ENCODE measurements at places on chromosomes 2 and 18.

DNA sequence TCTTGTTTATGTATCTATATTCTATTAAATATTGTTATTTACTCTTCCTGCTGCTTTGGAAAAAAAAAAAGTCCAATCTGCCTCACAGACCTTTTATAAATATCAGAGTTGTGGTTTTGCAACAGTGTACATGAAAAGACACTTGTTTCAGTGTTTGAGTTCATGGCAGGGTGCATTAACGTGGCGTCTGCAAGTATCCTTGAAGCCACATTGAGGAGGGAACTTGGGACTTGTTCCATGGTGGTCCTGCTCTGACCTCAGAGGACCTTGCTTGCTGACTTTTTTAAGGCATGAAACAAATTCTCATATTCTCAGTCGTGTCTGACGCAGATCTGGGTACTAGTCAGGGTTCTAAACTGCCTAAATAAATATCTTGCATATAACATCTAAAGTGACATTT is 55.1 kb downstream of the CRIM1 start:
- DNase-seq = no peak

- DNase-seq = no peak
Observed at GRCh38 chr2:203579730-203580129, 44.6 kb upstream of the RAPH1 start.

- no peak for DNase-seq
Observed at GRCh38 chr2:8133363-8133762, 548.5 kb upstream of the ID2 start.

DNA sequence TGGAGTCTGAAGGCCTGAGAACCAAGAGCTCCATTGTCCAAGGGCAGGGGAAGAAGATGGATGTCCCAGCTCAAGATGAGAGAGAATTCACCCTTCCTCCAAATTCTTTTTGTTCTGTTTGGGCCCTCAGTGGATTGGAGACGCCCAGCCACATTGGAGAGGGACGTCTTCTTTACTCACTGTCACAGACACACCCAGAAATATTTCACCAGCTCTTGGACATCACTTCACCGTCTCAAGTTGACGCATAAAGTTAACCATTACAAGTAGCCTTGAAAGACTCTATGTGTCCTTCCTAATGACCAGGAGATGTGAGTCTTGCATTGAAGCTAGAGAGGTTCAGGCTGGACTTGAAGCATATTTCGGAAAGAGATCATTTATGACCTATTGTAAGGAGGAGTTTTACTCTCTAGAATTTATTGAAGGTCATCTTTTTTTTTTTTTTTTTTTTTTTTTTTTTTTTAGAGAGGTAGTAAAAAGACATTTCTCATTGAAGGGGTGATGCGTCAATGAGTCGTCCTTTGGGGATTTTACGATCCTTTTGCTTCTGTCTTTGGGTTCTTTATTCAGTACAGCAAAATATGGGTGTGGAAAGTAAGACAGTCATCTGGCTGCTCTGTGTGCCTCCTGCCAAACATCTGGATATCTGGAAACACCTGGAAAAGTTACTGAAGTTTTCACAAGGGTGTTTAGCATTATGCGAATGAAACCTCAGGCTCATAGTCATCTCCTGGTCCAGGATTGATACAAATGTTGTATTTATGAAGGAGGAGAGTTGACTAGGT is 118.1 kb downstream of the PRPF40A start:
- no peak for DNase-seq

GRCh38 chr2:25227576-25227975 is 59.2 kb upstream of the POMC start:
- DNase-seq = no peak

- DNase-seq = no peak
Observed at GRCh38 chr18:21433436-21433835, 167.1 kb downstream of the ESCO1 start.

DNA sequence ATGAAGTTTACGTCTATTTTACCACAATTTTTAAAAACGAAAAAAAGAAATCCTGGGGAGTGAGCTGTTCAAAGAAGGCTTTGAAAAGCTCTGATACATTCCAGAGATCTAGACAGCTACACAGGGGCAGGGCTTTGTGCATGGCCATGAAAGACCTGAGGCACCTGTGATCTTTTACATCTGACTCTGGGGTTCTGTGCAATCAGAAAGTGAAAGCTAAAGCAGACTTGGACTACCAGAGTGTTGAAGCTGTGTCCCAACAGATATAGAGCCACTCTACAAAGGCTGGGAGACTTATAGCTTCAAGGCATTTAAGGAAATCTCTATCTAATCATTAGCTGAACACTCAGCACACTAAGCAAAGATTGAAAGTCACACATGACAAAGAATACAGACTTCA is 34.1 kb downstream of the PARD6G start:
- no peak for DNase-seq

DNA sequence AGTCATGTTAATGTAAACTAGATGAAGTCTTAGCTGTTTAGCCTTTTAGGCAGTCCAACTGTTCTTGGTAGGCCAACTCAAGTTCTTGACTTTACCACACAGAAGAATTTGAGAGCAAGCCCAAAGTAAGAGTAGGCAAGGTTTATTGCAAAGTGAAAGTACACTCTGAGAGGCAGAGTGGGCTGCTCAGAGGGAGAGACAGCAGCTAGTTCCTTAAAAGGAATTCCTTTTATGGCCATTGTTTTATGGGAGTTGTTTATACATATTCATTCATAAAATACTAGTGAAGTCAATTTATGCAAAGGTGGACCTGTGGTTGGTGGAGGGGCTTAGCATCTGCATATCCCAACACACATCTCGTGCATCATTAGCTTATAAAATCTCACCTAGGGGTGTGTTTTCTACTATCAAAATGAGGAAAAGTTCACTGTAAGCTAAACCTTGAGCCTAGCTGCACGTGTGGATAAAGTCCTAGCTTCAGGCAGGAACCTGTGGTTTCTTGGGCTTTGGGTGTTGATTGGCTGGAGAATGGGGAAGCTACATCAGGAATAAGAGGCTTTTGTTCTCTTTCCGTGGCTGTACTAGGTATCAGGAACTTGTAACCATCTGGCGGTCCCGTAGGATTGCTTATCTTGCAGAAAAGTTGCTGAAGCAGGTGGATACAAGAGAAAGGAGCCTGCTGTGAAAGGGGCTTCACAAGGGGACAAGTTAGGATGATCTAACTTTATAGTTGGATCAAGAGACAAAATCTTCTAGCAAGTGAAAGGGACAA is 110.4 kb upstream of the GULP1 start:
- DNase-seq = no peak

- no peak for DNase-seq
Observed at GRCh38 chr2:186052930-186053329, 314.3 kb downstream of the FSIP2 start.

DNA sequence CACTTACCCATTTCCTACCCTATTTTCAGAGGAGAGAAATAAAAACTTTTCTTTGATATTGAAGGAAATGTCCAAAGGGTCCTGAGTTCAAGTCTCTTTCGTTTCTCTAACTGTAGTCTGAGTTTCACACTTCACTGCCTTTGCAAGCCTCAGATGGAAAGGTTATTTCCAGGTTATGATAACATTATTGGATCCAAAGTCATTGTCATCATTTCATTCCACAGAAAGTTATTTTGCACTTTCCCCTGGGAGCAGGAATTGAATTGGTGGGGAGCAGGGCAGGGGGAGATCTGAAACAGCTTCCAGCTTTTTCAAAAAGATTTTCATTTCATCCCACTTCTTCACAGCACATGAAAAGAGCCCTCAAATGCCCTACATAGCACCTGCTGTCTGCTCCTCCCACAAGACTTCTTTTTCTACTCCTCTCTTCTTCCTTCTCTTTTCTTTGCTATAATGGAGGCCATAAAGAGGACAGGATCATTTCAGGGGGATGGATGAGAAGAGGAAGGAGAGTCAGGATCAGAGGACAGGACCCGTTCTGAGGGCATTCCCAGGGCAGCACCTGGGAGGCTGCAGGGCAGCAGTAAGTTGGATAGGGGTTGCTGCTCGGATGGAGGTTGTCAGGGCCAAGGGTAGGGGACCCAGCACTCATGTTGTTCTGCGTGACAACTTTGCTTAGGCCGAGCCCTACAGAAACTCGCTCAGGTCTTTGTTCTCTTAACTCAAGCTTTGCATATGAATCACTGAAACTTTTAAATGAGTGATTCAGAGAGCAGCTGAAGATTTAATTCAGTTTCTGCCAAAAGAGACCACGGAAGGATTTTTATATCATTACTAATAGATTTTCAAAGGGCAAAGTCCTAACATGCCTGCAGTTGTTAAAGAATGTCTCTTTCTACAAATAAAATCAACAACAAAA is 11.4 kb upstream of the GALNT5 start:
- DNase-seq = no peak

DNA sequence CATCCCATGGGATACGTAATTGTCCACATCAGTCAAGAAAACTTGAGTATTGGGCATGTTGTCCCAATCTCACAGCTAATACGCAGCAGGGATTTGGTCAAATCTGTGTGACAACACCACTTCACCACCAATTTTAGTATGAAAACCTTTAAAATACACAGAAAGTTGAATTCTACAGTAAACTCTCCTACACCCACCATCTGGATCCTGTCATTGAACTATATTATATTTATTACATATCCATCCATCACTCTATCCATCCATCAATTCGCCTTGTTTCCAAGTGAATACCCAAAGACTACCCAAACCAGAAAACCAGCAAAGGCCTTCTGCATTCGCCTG is 846 bp upstream of the FKBP7 start:
- no peak for DNase-seq

GRCh38 chr2:100833331-100833730 is 13.4 kb downstream of the NPAS2 start:
- no peak for DNase-seq

DNA sequence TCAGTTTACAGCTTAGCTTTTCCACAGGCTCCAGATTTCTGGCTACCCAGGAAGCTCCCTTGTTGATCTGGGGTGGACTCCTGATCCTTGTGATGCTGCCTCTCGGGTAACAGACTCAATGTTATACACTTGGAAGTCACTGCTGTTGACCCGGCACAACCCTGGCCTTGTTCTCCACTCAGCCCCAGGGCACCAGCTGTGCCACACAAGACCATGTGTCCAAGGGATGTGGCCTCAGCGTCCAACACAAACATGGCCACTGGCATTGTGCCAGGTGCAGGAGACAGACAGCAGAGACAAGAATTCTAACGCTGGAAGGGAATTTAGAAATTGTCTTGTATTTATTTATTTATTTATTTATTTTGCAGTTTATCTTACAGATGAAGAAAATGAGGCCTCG is 39.0 kb upstream of the PPP4R1 start:
- no peak for DNase-seq

DNA sequence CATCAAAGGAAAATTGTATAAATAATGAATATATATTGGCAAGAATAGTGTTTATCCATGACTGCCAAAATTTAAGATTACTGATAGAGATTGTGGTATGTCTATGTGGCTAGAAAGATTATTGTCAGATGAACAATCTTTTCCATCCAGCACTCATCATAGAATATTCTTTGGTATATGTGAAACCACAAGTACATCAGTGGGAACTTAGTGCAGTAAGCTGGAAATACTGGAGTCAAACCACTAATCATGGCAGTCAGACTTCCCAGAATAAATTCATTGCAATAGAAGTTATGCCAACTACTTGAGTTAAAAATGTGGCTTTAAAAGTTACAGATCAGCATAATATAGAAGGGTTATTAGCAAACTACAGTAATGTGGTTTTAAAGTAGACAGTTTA is 310.3 kb downstream of the GULP1 start:
- no peak for DNase-seq

GRCh38 chr2:96258166-96259022 is 7.4 kb downstream of the TMEM127 start:
- DNase-seq = no peak

DNA sequence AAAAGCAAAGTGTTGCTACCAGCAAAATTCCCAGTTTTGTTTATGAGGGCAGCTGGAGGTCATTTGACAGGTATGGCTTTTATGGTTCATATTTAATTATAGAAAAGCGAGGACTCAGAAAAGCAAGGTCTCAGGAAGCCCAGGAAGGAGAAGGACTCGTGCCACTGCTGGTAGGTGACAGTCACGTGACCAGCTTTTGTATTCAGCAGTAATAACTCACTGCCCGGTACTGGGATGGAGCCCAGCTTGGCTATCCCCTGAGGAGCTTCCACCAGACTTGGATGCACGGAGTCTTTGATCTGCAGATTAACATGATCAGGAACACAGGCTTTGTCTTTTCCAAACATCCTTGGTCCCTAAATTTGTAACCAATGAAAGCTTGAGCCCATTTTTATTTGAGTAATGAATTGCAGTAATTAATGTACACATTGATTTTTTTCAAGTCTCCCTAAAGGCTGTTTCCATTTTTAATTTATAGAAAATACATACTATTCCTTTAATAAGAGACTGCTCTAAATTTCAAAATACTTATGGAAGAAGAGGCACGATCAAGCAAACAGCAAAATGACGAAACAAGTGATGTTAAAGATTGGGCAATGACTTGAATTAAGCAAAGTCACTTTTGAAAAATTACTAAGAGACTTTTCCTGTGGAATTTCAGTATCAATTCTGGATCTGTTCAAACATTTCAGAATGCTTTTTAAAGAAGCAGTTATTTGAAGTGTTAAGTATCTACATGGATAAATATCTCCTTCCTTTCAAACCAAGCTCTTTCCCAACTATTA is 251.7 kb upstream of the HNRNPA3 start:
- no peak for DNase-seq

DNA sequence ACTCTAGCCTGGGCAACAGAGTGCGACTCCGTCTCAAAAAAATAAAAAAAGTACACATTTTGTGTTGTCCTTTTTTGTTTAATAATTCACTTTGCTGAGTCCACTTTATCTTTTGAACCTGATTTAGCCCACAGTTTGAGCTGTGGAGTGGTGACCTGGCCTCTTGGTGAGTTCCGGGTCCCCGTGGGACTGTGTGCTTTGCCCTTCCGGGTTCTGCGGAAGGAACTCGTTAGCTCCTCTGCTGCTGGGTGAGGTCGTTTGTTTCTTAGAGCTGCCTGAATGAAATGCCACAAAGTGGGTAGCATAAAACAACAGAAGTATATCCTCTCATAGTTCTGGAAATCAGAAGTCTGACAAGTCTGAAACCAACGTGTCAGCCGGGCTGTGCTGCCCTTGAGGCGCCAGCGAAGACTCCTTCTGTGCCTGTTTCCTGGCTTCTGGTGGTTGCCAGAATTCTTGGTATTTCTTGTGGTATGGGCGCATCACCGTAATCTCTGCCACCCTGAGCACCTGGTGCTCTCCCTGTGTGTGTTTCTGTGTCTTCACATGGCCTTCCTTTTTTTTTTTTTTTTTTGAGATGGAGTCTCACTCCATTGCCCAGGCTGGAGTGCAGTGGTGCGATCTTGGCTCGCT is 3.5 kb downstream of the EFHD1 start:
- DNase-seq = no peak

GRCh38 chr2:204251158-204251997 is 293.9 kb upstream of the PARD3B start:
- no peak for DNase-seq

- DNase-seq = no peak
Observed at GRCh38 chr2:24820598-24821432, 27.6 kb downstream of the CENPO start.
